ENCODE measurements at places on chromosomes 1 and 21.

DNA sequence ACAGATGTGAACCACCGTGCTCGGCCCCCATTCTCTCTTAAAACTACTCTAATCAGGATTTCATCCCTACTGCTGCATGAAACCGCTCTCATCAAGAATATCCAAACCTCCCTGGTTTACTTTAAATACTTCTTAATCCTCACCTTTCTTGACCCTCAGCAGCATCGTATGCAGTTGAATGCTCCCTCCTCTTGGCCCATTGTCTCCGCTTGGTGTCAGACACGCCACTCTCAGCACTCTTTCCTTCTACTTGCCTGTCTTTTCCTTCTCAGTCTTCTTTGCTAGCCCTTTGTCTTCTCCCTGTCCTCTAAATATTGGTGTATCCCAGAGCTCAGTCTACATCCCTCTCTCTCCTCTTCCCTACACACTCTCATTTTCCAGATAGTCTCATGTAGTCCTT is 314.9 kb downstream of the MRPL39 start:
- no peak for DNase-seq

DNA sequence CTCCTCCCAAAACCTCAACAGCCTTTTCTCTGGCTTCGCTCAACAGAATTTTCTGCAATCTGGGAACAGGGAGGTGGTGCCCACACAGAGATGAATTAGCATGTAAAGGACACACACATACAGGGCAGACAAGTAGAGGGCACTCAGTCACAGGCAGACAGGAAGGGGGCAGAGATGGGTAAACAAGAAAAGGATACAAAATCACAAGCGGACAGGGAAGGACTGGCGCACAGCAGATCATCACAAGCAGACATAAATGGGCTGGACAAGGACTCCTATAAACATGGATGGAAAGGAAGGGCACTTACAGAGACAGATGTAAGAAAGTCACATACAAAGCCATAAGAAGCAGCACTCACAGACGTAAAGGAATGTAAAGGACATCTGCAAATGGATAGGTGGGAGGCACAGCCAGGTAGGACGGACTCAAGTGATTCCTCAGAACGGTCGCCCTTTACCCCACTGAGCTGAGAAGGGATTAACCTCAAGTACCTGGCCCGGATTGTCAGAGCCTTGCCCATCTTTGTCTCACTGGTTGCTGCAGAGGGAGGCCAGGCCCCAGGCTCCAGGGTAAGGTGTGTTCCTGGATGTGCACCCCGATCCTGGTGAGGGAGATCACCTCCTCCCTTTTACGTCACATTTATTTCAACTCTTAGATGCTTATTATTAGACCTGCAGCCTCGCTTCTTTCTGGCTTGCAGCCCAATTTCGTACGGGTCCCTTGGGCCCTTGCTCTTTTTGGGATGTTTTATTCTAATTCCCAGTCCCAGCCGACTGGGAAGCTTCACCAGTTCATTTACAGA is 836 bp upstream of the PRCC start:
- DNase-seq = no peak

DNA sequence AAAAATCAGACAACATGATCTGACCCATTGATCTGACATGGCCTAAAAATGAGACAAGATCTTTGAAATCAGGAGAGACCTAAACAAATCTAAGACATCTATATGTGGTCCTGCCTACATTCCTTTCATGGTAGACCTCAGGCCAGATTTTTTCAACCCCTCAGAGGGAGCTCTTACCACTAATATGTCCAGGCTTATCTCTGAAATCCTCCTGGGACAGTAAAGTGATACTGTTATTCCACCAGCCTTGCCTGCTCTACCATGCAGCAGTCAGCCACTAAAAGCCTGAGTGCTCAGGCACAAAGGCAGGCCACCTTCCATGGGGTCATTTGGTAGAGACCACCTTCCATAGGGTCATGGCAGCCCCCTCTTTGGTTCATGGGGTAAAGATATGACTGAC is 126.9 kb downstream of the TBX15 start:
- DNase-seq = no peak

DNA sequence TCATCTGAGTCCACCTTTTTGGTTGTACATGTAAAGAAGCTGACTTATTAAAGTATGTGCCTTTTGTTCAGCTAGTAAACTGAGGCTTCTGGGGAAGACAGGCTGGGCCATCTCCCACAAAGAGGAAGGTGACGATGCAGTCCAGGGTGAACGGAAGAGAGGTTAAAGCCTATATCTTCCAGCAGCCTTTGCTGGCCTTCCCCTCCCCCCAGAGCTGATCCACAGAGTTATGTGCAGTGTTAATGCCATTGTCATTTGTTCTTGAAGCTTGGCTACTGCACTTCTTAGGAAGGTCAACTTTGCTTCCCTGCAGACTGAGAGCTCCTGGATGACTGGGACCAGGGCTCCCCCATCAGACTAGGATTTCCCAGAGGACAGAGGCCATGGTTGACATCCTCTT is 2.2 kb downstream of the SLC30A2 start:
- no peak for DNase-seq

GRCh38 chr1:65756616-65757015 is 36.1 kb upstream of the PDE4B start:
- no peak for DNase-seq

DNA sequence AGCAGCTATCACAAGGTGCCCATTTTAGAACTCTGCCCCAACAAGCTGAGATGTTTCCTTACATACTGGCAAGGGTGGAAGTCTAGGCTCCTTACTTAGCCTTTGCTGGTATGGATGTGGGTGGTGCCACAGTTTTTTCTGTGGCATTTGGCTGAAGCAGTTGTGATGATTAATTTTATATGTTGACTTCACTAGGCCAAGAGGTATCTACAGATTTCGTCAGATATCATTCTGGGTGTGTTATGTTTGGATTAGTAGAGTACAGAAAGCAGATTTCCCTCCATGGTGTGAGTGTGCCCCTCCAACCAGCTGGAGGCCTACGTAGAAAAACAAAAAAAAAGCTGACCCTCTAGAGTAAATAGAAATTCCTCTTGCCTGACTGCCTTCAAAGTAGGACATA is 317.0 kb downstream of the BARHL2 start:
- no peak for DNase-seq

DNA sequence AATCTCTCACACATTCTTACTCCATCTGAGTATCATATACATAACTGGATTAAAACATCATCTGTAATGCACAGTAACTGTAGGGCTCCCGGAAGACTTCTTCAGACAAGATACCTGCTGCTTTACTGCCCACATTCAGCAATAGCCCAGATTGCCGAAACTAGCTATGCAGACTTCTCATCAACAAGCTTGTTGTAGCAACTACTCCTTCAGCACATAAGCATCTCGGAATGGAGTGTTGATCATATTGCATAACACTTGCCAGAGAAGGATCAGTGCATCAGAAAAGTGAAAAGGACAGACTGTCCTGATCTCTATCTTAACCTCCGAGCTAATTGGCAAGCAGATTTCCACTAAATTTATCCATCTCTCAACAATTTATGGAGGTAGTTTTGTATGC is 354.6 kb upstream of the C1orf87 start:
- DNase-seq = no peak

- no peak for DNase-seq
Observed at GRCh38 chr1:119373465-119373864, 4.9 kb downstream of the HAO2 start.

- DNase-seq = no peak
Observed at GRCh38 chr21:35408401-35408800, 359.3 kb upstream of the RUNX1 start.

DNA sequence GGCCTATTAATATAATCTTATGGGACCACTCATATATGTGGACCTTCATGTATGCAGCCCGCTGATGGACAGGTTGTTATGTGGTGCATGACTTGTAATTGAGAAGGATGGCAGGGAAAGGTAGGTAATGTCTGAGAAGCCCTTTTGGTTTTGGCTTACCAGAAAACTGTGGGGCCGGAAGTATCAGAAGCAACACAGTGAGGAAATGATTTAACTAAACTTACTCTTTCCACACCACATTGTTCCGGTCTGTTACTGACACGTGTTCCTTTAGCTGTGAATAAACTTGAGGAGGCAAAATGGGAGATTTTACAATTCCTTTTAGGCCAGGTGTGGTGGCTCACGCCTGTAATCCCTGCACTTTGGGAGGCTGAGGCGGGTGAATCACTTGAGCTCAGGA is 32.4 kb downstream of the KIF1B start:
- no peak for DNase-seq

All from T-helper 1 cell (primary cell).